Ecto neural progenitor cell (in vitro differentiated cells): ENCODE measurements at places on chromosomes 1 and 21.

GRCh38 chr1:114756949-114757454 is 782 bp downstream of the CSDE1 start:
- no peak for DNase-seq

GRCh38 chr1:110135666-110136065 is 14.6 kb upstream of the SLC6A17 start:
- no peak for DNase-seq

GRCh38 chr1:101847626-101848025 is 149.1 kb downstream of the OLFM3 start:
- no peak for DNase-seq

- DNase-seq: no peak
These were observed 8.4 kb downstream of the FAAP20 start for GRCh38 chr1:2185880-2186855.

DNA sequence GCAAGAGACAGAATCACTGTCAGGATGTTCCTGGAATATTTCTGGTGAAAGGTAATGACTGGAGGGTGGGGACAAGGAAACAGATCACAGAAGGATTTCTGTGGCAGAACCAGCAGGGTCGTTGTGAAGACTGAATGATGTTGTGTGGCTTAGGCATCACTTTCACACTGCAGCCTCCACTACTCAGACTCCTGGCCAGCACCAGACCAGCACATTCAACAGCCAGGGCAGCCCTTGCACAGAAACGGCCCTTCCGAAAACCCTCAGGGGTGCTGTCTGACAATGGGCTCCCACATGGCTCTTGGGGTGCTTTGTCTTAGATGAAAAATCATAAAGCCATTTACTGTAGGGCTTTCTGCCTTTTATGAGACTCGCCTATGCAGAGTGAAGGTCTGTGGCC is 3.8 kb upstream of the RAB7B start:
- DNase-seq: no peak

DNA sequence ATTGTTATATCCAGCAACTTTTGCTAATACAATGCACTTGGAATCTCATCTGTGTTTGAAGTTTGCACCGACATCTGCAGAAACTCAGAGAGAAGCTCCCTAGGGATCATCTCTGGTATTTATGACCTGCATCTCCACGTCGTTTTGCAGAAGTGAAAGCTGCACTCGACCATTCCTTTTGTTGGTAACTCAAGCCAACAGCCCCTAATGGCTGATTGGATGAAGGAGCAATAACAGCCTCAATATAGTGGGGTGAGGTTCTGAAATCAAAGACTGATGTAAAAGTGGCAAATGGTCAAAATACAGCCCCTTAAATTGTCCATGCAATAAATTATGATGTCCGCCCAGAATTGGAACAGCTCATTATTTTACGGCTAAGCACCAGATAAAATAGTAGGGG is 344.2 kb upstream of the KAZN start:
- no peak for DNase-seq

DNA sequence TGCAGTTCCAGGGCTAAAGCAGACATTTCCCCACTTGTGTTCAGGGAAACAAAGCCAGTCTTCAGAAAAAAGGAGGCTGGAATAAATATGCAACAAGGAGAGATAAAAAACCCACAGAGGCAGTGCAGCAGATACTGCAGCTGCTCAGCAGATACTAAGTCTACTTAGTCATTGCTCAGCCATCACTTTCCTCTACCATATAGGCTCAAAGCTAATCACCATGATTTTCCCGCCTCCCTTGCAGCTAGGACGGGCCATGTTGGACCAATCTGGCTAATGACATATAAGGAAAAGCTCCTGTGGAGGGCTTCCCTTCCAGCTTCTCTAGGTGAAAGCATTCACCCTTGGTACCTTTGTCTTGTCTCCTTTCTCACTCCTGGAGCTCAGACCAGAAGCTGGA is 10.0 kb upstream of the EFHD2 start:
- DNase-seq: no peak

DNA sequence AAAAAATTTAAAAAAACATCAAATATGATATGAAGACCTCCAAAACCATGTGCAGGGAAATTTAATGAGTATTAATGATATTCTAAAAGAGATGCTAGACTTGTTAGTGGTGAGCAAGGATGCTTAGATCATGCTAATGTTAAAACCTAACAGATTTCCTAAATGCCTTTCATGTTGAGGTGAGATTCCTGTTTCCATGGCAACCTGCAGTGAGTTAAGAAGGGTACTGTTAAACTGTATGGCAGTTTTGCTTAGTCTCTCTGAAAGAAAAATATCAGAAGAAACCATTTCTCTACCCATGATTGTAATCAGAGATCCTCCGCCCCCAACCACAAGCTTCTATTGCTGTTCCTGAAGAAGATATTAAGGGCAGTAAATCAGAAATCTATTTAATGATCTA is 321.6 kb upstream of the LRRC7 start:
- DNase-seq: no peak

- no peak for DNase-seq
These were observed 2.2 kb downstream of the AJAP1 start for GRCh38 chr1:4656533-4657140.

DNA sequence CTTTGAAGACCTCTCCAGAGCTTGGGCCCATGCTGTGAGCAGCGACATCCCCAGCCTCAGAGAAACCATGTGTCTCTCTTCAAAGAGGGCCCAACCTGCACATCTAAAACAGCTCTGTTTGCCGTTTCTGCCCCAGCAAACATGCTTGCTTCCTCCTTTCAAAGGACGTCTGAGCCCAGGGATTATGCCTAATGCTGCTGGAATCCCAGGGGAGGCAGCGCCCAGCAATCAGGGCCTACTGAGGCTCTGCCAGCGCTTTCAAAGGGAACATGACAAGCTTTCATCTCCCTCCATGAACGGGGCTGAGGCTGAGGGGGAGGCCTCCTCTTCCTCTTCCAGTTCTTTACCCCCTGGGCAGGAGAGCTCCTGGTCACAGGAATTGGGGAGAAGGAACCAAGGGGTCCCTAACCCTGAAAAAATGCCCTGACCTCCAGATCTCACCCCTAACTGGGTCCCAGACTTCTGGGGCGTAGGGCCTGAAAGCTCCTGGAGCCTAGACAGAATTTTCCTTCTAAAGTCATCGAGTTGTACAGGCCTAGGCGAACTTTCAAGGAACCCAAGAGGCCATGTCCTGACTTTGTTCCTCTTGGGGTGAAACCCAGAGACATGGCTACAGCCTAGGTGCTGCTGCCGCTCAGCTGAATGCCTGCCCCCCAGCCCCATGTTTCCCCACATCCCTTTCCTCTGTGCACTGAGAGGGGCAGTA is 13.4 kb upstream of the ASCL5 start:
- DNase-seq: no peak

- no peak for DNase-seq
These were observed 47.9 kb upstream of the VCAM1 start for GRCh38 chr1:100671601-100672000.

GRCh38 chr1:210624722-210625121 is 296.0 kb downstream of the HHAT start:
- no peak for DNase-seq

GRCh38 chr1:236353813-236354212 is 40.3 kb upstream of the EDARADD start:
- no peak for DNase-seq

GRCh38 chr1:156860628-156861423 is at the start of gene NTRK1:
NTRK1 (plus strand) TSS chr1:156860865; CDS start chr1:156860935, 70 bp downstream.
- peak; percentile 71 for DNase-seq

GRCh38 chr21:27060190-27060589 is 93.3 kb upstream of the ADAMTS5 start:
- no peak for DNase-seq

DNA sequence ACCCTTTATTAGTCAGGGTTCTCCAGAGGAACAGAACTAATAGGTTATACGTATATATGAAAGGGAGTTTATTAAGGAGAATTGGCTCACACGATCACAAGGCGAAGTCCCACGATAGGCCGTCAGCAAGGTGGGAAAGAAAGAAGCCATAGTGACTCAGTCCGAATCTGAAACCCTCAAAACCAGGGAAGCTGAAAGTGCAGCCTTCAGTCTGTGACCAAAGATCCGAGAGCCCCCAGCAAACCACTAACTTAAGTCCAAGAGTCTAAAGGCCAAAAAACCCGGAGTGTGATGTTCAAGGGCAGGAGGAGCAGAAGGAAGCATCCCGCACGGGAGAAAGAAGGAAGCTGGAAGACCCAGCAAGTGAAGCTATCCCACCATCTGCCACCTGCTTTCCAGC is 9.9 kb downstream of the IFNLR1 start:
- no peak for DNase-seq

DNA sequence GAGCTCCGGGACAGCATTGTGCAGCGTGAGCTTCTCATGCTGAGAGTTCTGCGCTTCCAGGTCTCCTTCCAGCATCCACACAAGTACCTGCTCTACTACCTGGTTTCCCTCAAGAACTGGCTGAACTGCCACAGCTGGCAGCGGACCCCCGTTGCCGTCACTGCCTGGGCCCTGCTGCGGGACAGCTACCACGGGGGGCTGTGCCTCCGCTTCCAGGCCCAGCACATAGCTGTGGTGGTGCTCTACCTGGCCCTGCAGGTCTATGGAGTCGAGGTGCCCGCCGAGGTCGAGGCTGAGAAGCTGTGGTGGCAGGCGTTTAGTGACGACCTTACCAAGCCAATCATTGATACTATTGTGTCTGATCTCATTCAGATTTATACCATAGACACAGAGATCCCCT is 186.4 kb downstream of the NR5A2 start:
- no peak for DNase-seq

DNA sequence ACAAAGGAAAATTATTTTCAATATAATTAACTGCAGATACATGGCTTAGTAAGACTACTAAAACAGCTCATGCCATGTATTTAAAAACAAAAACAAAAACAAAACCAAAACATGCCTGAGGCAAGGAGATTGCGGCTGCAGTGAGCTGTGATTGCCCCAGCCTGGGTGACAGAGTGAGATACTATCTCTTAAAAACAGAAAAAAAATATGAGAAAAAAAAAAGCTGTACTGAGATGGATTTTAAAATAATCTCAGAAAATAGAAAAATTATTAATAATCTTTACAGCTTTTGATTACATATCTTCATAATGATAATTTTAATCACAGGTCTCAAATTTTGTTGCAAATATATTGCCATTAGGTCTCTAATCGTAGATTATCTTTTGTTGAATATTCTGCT is 24.0 kb upstream of the LIN9 start:
- no peak for DNase-seq

GRCh38 chr1:32223683-32224082 is 1.5 kb downstream of the EIF3I start:
- DNase-seq: no peak

DNA sequence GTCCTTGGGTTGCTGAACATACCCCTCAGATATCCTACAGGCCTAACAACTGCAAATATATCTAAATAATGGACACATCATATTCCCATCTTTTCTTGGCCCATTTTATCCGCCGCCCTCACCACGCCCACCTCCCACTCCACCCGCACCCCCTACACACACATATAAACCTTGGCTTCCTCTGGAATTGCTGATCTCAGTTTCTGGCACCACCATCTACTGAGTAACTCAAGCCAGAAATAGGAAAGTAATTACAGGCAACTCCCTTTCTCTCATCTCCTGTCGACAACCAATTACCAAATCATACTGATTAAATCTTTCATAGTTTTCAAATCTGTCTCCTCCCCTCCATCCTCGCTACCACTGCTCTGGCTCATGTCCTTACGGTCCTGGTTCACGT is 4.7 kb downstream of the RGS8 start:
- no peak for DNase-seq

GRCh38 chr1:197360068-197360467 is 92.0 kb downstream of the CRB1 start:
- DNase-seq: no peak

DNA sequence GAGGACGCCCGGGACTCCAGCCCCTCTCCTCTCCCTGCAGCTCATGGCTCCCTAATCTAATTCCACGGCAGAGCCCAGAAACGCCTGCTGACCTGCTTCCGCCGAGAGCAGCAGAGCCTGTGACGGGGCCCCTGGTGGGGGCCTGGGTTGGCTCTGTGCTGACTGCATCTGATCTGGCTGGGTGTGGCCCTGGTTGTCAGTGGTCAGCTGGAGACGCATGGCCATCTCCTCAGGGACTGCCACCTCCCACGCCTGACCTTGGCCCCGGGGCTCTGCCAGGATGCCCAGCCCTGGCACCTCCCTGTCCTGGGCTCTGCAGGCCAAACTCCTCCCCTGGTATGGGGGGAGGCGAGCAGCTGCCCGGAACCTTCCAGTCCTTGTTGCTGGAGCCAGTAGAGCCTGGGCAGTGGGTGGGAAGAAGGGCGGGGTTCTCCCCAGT is 1.1 kb upstream of the PLCH2 start:
- no peak for DNase-seq

DNA sequence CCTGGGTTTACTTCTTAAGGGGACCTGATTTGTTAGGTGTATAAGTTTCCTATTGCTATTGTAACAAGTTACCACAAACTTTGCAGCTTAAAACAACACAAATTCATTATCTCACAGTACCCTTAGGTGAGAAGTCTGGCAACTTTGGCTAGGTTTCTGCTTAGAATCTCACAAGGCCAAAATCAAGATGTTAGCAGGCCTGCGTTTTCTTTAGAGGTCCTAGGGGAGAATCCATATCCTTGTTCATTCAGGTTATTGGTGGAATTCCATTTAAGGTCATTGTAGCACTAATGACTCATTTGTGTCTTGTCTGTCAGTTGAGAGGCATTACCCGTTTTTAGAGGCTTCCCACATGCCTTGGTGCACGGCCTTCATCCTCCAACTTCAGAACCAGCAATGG is 8.2 kb upstream of the SH2D1B start:
- no peak for DNase-seq

GRCh38 chr1:11342621-11343032 is 69.6 kb downstream of the UBIAD1 start:
- DNase-seq: no peak

DNA sequence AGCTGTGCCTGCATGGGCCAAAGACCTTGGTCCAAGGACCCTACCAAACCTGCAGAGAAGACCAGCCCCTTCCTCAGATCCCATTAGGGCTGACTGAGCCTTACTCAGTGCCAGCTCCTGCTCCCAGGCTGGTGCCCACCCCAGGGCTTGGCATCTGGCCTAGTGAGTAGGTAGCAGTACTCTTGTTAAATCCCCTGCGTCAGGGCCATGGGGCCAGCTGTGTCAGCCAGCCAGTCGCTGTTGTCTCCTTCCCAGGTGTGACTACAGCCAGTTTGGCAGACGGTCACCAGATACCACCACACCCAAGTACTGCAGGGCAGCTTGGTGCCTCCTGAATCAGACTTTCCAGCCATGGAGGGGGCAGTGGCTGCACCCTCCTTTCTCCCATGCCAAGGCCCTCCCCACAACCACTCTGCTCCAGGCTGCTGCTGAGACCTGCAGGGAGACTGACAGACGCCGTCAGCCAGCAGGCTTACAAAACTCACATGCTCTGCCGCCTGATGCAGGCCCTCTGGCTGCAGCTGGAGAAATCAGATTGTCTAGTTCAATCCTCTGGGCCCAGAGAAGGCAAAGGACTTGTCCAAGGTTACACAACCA is 3.0 kb downstream of the TENT5B start:
- DNase-seq: no peak

GRCh38 chr1:164602480-164603093 is 43.6 kb downstream of the PBX1 start:
- DNase-seq: no peak
